ENCODE measurements at places on chromosomes 1 and 21. TPM values are rescaled to one million over a fixed set of nuclear protein-coding genes. Genes with fewer than 3 reads are reported as not detected.

DNA sequence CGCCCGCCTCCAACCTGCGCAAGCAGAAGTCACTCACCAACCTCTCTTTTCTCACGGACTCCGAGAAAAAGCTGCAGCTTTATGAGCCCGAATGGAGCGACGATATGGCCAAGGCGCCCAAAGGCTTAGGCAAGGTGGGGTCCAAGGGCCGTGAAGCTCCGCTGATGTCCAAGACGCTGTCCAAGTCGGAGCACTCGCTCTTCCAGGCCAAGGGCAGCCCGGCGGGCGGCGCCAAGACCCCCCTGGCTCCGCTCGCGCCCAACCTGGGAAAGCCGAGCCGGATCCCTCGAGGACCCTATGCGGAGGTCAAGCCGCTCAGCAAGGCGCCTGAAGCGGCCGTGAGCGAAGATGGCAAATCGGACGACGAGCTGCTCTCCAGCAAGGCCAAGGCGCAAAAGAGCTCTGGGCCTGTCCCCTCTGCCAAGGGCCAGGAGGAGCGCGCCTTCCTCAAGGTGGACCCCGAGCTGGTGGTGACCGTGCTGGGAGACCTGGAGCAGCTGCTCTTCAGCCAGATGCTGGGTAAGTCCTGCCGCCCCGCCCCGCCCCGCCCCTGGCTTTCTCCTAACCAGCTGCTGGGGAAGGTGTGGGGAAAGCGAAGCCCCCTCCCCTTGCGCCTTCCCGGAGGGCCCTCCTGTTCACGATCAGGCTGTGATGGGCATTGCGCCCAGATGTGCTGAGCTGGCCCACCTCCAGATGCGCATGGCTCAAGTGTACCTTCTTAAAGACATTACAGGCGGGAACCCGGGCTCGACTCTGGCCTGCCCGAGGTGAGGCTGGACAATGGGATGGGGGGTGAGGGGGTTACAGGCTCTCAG, 110.2 kb downstream of the NAV1 start:
- peak; percentile 40 for DNase-seq

DNA sequence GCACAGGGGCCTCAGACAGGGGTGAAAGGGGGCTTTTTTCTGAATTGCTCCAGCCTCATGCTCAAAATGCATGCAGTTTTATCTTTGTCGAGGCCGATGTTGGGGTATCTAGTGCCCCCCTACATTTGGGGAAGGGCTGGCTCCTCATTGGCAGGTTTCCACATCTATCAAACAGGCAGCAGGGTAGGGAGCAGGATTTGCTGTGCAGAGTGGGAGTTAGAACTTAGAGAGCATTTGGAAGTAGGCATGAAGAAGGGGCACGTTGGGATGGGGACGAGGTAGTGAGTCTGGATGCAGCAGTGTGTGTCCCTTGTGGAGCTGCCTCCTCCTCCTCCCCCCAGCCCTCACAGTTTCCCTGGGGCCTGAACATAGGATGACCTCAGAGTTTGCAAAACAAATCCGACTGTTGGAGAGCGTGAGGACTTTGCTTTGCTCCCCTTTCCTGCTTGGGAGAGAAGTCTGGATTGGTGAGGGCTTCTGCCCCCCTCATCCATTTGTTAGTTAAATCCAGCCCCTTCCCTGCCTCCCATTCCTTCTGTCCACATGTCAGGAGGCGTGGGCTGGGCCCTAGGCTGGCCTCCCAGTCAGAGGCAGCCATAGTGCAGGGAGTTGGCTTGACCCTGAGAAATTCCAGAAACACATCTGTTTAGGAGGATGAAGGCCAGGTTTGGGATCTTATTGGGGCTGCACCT, 36.9 kb upstream of the GPR37L1 start:
- peak; percentile 35 for DNase-seq

- peak; percentile 77 for DNase-seq
These were observed 49.4 kb upstream of the A3GALT2 start for GRCh38 chr1:33370301-33370700.

DNA sequence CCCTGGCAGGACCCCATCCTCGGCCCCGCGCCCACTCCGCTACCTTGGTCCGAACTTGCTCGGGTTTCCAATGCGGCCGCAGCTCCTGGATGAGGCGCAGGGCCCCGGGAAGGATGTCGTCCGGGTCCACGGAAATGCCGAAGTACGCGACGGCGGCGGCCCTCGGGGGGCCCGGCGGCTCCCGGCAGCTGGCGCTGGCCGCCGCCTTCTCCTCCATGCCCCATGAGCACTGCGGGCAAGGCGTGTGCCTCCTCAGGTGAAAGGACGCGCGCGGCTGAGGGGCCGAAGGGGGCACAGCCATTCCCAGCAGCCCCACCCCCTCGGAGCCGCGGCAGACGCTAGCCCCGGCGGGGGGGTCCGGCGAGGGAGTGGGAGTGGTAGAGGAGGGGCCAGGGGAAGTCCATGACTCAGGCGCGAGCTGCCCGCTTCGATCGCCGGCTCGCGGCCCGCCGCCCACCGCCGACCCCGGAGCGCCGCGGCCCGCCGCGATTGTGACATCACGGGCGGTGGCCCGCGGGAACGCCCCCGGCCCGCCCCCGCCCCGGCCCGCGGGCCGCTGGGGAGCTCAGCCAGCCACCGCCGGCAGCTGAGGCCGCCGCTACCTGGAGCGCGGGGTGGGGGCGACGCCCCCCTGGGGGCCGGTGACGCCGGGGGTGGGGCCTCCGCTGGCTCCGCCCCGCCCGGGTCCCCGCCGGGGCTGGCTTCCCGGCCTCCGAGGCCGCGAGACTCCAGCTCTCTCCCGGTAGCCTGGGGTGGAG, at the start of gene ETNK2:
ETNK2 (minus strand) TSS at position 493 of the 758 bp plus-strand sequence; CDS start at position 301, 192 bp downstream.
- DNase-seq: peak; percentile 56

GRCh38 chr1:181812208-181812607, 249.3 kb downstream of the ZNF648 start:
- no peak for DNase-seq

DNA sequence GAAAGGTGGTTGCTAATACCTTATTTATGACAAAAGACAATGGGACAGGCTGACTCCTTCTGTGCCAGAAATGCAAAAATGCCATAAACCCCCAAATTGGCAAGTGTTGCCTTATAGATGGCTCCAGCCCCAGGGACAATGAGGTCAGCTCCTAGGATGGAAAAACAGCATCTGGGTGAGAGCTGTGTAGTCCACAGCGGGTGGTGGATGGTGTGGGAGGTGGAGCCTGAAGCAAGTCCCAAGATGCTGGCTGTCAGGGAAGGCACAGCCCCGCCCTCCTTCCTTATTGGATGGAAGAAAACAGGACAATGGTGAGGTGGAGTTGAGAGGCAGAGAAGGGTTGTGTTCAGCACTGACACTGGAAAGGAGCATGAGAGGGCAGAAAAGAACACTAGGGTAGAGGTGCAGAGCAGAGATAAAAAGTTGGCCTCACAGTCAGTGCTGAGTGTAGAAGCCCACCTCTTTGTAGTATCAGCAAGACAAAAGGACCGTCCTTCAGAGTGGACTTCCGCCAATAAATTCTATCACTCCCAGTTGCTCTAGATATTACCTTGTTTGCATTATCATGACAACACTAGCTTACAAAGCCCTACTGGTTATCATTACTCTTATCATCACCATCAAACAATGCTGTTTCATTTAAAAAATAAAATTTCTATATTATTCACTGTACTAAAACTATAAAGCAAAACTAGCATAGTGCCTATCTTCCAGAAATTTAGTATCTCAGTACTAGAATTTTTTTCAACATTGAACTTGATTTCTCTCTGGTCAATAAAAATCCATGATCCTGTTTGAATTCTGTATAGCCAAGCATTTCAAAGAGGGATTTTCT, 3.7 kb upstream of the SDE2 start:
- DNase-seq: peak; percentile 6

DNA sequence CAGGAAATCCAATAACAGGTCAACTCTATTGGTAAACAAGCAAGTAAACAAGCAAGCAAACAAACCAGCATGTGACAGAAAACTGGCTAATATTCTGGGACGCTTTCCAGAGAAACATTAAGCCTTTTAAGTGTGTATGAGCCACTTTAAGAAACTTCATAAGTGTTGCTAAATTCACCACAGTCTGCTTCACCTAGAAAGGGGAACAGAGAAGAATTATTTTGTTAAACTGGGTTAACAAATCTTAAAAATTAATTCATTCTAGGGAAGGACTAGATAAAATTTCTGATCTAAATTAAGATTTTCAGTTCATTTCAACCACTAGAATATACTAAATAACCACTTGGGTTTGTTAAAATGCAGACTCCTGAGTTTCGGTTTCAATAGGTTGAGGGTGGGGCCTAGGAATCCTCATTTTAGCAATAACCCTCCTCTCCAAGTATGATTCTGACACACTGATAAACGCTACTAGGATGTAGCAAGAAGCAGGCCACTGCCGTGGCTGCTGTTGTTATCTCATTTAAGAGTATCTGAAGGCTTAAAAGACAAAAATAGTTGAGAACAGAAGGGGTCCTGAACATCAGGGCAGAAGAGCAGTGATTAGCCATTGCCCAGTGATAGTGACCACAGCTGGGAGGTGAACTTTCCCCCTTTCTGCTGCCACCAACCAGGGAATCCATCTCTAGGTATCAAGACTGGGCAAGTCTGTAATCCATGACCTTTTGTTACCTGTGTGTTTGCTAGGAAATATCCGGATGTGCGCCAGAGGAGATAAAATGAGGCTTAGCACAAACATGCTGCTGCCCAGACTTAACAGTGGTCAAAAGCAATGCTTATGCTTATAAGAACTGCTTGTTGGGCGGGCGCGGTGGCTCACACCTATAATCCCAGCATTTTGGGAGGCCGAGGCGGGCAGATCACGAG, 11.2 kb downstream of the CREG1 start:
- DNase-seq: no peak

Gene ESPN
- total RNA-seq: under 0.01 TPM

DNA sequence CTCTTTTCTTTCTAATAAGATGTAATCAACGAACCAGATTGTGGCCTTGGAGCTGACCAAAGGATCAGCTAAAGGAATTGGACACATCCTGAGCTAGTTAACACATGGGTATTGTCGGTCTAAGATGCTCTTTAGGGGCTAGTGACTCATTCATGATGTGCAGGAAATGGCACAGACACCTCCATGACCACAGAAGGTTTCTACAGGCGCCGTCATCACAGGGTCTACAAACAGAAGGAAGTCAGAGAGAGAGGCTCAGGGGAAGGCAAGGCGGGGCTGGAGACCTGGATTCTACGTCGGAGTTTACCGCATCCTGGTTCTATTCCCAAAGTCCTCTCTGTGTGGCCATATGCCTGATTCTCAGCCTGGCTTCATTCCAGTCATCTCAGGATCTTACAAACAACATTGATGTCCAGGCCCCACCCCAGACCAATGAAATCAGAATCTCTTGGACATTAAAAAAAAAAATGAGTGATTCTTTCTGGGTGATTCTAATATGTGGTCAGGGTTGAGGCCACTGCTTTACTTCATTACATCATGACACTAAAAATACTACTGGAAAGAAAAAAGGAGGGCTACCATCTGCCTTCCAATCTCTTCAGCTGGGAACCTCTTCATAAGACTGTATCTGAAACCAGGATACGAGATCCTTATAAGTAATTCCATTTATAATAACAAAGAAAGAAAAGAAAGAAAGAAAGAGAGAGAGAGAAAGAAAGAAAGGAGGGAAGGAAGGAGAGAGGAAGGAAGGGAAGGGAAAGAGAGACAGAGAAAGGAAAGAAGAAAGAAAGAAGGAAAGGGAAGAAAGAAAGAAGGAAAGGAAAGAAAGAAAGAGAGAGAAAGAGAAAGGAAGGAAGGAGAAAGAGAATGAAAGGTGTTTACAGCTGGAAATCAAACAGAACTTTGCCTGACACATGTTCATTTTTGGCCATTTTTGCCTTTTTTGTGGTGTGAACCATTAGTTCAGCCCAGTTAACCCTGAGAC, 11.6 kb upstream of the KCNJ15 start:
- peak; percentile 98 for DNase-seq

- DNase-seq: peak; percentile 67
These were observed 3.7 kb downstream of the PEAR1 start for GRCh38 chr1:156897078-156897825.

Gene CLDN14
- total RNA-seq: not detected

Gene SELENBP1
- 21.1 TPM for total RNA-seq

- DNase-seq: peak; percentile 41
These were observed 85.6 kb downstream of the GDAP2 start for GRCh38 chr1:117843791-117844190.

GRCh38 chr1:179217943-179218507, 11.5 kb downstream of the ABL2 start:
- peak; percentile 55 for DNase-seq

GRCh38 chr1:16371725-16372124, 4.7 kb downstream of the SZRD1 start:
- DNase-seq: peak; percentile 65

DNA sequence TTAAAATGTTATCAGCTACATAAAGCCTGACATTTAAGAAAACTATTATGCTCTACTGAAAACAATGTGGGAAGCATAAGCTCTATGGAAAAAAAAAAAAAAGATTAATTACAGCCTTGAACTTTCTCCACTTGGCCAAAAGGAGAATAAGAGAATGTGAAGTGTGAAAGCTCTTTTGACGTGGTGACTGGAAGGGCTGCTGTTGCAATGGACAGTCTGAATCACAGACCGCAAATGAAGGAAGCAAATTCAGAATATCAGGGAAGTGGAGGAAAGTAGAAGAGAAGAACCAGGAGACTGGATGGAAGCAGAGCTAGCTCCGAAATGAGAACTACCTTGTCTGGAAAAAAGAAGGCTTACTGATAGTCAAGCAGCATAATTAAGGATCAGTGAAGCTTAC, 106.8 kb downstream of the AK5 start:
- DNase-seq: peak; percentile 18

Gene SMCP
- total RNA-seq: not detected

GRCh38 chr1:81662913-81663526, 137.7 kb upstream of the ADGRL2 start:
- DNase-seq: no peak

DNA sequence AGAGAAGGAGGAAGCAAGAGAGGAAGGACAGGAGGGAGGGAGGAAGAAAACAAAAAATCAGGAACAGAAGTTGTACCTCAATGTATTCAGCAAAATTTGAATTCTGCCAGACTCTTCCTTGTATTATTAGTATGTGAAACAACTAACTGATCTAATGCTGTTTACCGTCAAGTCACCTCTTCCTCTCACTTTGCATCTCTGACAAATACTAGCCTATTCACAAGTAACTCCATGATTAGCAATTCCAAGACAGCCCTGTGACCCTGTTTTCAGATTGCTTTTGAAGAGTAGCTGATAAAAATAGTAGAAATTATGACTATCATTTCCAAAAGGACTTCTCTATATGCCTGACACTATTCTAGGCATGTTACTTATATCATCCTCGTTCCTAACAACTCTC, 445.4 kb downstream of the NEGR1 start:
- DNase-seq: no peak

Gene LRRC3
- under 0.01 TPM for total RNA-seq

DNA sequence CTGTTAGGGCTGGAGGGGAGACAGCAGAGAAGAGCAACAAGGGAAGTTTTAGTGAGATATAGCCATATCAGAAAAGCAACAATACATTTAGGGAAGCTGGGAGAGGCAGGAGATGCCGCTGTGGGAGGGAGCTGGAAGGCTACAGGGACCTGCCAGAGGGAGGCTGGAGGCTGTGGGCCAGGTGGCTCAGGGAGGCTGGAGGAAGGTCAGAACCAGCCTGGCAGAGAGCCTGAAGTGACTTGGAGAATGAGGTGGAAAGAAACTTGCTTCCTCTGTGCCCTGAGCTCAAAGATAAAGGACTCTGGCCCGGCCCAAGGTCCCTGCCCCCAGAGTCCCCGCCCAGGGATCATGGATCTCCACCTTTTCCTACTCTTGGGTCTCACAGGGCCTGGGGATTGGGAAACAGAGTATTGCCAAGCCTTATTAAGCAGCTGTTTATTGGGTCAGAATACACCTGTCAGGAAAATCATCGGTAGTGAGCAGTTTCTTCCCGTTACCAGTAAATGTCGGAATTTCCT, 85.9 kb downstream of the KIF26B start:
- no peak for DNase-seq

Measured in IMR-90 (cell line).